Globus pallidus (tissue), 1 donor: ENCODE measurements at places on chromosomes 2 and 18.
A peak's percentile ranks its signal among the peaks of the same experiment; 100 is the strongest.

GRCh38 chr2:9262671-9263171, 56.1 kb downstream of the ASAP2 start:
- DNase-seq = peak; percentile 65

DNA sequence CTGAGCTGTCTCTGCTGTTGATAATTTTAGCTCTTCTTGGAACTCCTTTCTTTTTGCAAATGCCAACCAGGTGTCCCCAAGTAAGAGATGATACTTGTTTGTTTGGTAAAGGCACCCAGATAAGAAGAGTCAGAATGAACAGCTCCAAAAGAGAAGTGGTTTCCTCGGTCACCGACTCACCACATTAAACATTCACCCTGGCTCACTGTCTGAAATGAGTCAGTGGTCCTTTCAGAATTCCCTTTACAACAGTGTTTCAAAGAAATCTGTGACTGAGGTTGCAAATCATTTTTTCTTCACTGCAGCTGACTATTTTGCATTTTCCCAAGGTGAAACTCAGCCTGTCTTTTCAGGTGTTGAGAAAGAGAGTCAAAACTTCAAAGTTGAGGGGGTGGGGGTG, 16.2 kb upstream of the CXCR4 start:
- no peak for DNase-seq

DNA sequence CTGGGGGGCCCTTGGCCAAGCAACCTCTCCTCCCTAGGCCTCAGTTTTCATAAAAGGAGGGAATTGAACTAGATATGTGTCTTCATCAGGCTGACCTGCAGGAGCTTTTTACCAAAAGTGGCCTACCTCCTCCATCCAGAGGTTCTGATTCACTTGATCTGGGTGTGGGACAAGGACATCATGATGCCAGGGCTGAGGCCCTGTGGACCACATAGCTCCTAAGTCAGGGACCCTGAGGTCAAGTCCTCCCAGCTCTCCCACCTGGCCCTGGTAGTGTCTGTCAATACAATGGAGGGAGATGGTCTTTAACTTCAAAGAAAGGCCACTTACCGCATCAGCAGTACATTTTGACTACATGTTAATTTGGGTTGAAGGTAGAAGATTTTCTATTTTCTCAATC, 10.4 kb downstream of the IL1RN start:
- DNase-seq = no peak

DNA sequence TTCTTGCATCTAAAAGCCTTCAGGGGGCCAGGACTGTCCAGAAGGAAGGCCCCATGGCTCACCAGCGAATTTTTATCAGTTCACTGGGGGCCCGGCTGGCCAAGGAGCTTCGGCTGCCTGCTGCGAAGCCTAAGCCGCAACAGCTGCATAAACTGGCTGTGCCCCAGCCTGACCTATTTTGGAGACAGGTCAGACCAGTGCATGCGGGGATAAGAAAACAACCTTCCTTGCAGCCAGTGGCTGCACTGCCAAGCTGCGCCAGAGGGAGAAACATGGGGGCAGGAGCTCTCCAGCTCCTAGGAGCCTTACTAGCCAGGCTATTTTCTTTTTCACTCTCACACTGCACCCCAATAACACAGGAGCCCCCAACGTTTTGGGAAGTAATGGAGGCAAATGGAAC, 15.2 kb downstream of the PAX3 start:
- no peak for DNase-seq

DNA sequence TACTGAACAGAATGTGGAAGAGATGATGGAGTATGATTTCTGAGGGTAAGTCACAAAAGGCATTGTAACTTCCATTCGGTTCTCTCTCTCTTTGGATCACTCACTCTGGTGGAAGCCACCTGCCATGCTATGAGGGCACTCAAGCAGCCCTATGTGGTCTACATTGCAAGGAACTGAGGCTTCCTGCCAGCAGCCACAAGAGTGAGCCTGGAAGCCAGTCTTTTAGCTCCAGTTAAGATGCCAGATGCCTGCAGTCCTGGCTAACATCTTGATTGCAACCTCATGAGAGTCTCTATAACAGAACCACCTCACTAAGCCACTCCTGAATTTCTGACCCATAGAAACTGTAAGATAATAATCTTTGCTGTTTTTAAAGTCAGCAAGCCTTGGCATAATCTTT, 935.7 kb downstream of the LRP1B start:
- no peak for DNase-seq

GRCh38 chr2:199464606-199465352, 7.0 kb upstream of the SATB2 start:
- no peak for DNase-seq

GRCh38 chr18:49971462-49971861, 158.1 kb upstream of the ACAA2 start:
- DNase-seq = no peak

- DNase-seq = no peak
Measured at GRCh38 chr2:77479395-77479794, 42.8 kb downstream of the LRRTM4 start.
